ENCODE measurements at places on chromosomes 2 and 18. TPM values are rescaled to one million over a fixed set of nuclear protein-coding genes. Genes with fewer than 3 reads are reported as not detected.

SP5 gene
- 14.1 TPM for total RNA-seq

DNA sequence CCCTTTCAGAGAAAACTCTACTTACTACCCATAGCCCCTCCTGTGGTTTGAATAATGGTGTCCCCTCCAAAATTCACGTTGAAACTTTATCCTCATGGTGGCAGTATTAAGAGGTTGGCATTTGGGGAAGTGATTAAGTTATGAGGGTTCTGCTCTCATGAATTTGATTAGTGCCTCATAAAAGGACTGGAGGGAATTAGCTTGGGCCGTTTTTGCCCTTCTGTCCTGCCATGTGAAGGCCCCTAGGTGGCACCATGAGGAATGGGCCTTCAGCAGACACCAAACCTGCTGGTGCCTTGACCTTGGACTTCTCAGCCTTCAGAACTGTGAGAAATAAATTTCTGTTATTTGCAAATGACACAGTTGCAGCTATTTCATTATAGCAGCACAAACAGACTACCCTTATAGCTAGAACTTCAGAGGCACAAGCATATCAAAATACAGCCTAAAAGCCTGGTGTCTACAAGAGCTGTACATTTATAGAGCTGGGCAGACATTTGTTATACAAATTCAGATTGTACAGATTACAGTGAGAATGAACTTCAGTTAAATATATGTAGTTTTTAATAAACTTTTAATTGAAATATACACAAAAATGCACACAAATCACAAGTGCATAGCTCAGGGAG is 2.6 kb upstream of the PTPN2 start:
- DNase-seq, result no peak

KLHL29 gene
- 52.0 TPM for total RNA-seq

GRCh38 chr2:175838979-175839378 is 163.1 kb downstream of the LNPK start:
- DNase-seq, result no peak

MAL gene
- total RNA-seq, result 154 TPM

CCDC121 gene
- total RNA-seq, result 5.2 TPM

GRCh38 chr2:214514704-214515103 is 103.8 kb downstream of the VWC2L start:
- no peak for DNase-seq
